ENCODE measurements at places on chromosomes 2 and 18. TPM values are rescaled to one million over a fixed set of nuclear protein-coding genes. Genes with fewer than 3 reads are reported as not detected.

DNA sequence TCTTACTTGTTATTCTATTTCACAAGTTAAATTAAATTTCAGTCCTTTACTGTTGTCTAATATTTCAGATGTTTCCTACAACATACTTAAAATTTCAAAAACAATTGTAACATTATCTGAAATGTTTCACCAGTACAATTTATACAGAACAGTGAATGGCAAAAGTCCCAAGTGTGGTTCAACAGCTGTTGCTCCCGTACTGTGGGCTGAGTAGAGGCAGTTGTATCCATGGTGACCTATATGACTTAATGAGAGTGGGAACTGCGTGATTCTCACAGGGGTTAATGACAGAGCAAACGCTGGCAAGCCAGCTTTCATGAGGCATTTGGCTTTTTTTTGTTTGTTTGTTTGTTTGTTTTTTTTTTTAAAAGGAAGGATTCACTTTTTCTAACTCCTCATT lies 5.3 kb upstream of the PLCL1 start:
- DNase-seq = no peak

DNA sequence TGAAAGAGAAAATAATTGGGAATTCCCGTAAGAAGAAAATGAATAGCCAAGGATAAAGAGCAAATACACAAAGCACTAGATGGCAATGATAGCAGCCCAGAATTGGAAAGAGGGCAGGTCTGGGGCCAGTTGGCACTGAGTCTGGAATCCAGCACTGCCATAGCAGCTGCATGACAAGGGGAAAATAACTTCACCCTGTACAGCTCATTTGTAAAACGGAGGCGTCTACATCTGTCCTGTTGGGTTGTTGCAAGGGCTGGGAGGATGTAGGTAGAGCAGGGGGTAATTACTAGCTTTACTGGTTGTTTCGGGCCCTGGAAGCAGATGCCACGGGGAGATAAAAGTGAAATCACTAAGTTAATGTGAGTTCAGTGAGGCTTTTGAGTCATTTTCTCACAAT lies 110.0 kb upstream of the RASGRP3 start:
- no peak for DNase-seq

GRCh38 chr18:61554946-61555361 lies 221.7 kb downstream of the CDH20 start:
- DNase-seq = no peak

GRCh38 chr2:183292028-183292427 lies 167.8 kb downstream of the NUP35 start:
- DNase-seq = no peak

POTEC gene
- total RNA-seq = not detected

DPP4 gene
- total RNA-seq = 40.2 TPM

GRCh38 chr2:99834426-99834825 lies 308.0 kb downstream of the AFF3 start:
- DNase-seq = no peak
